ENCODE measurements at places on chromosomes 3 and 15. TPM values are rescaled to one million over a fixed set of nuclear protein-coding genes. Genes with fewer than 3 reads are reported as not detected.

PCSK6 gene
- 0.74 TPM for total RNA-seq

GRCh38 chr3:112569265-112569664 is 7.4 kb downstream of the SLC35A5 start:
- DNase-seq, result no peak
- H3K27ac ChIP-seq, result no peak overlapping the region
- peaks cover 19% of the 10 kb centered on the region for H3K36me3 ChIP-seq

GRCh38 chr3:18079739-18080138 is 337.3 kb upstream of the TBC1D5 start:
- H3K27me3 ChIP-seq, result no peaks in the 10 kb centered on the region
- H3K36me3 ChIP-seq, result no peaks in the 10 kb centered on the region
- no peaks in the 10 kb centered on the region for H3K4me1 ChIP-seq
- H3K4me3 ChIP-seq, result no peak overlapping the region
- DNase-seq, result no peak
- no peak overlapping the region for H3K27ac ChIP-seq

CRBN gene
- total RNA-seq, result 47.8 TPM

DNA sequence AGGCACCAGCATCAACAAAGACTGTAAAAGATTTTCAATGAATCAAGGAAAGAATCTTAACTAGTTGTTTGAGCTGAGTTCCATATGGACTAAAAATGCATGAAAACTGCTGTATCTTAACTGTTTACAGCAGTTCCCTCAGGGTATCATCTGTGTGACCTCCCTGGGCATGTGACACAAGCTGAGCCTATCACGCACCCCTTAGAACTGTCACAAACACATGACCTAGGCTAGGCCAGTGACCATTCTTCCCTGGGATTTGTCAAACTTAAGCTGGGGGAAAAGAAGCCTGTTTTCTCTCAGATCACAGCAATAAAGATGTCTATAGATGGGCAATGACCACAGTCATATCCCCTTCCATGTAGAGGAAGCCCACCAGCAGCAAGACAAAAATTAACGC is 35.7 kb downstream of the IGF2BP2 start:
- no peaks in the 10 kb centered on the region for H3K4me1 ChIP-seq
- no peaks in the 10 kb centered on the region for H3K27me3 ChIP-seq
- no peak overlapping the region for H3K27ac ChIP-seq
- no peak overlapping the region for H3K4me3 ChIP-seq
- no peaks in the 10 kb centered on the region for H3K36me3 ChIP-seq

GRCh38 chr3:38649500-38650247 is at the start of gene SCN5A:
TSS of gene SCN5A (minus strand) at chr3:38649687. CDS start at chr3:38633307, 16,380 bp downstream.
- peaks cover 25% of the 10 kb centered on the region for H3K27me3 ChIP-seq
- peak within 1 kb of the TSS; percentile 46 for H3K4me3 ChIP-seq
- DNase-seq, result peak; percentile 20
- peaks cover 13% of the 10 kb centered on the region for H3K4me1 ChIP-seq
- no peak within 1 kb of the TSS for H3K27ac ChIP-seq
- H3K36me3 ChIP-seq, result no peaks in the 10 kb centered on the region
